H54 (cell line): ENCODE measurements at places on chromosomes 3 and 15.

DNA sequence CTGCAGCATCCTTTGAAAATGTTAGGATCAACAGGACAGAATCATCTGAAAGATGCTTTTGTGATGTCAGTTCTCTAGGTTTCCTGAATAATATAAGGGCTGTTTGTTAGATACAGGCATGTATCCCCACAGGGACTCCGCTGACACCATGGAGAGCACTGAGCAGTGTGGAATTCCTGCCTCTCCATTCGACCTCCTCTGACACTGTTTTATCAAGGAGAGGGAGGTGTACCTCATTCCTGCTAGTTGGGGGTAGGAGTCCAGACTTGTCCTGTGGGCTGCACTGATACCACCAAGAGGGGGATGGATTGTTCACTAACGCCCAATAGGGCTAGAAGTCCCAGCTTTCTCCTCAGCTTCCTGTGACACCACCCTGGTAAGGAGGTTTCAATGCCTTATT lies 46.6 kb downstream of the LARS2 start:
- no peak for DNase-seq

- DNase-seq: peak; percentile 51
Measured at GRCh38 chr15:90320062-90320884, 31.8 kb upstream of the ZNF774 start.

DNA sequence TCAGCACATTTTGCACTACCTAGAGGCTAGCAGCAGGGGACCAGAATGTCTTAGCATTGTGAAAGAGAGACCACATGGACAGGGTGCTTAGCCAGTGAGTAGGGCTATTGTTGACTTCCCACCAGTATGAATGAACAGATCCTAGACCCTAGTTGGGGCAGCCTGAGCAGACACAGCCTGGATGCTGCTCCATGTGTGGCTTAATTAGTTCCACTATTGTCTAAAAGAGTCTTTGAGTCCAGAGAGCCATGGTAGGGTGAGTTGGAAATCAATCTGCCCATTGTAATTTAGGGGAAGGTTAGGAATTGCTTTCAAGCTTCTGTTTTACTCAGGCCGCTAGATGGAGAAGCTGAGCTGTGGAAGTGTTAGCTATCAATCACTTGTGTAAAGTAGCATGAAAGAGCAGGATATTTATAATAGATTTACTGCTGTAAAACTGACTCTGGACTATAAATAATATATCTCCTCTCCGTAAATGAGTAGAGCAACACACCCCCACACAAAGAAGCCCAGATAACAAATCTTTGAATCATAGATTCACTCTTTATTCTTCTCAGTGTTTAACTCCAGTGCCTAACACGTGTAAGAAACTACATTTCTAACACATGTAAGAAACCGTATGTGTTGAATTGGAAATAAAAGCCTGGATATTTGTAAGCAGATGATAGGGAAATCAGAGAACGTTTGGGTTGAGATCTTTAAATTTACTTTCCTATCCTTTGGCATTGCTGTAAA lies 4.1 kb upstream of the GCSAM start:
- DNase-seq: no peak

DNA sequence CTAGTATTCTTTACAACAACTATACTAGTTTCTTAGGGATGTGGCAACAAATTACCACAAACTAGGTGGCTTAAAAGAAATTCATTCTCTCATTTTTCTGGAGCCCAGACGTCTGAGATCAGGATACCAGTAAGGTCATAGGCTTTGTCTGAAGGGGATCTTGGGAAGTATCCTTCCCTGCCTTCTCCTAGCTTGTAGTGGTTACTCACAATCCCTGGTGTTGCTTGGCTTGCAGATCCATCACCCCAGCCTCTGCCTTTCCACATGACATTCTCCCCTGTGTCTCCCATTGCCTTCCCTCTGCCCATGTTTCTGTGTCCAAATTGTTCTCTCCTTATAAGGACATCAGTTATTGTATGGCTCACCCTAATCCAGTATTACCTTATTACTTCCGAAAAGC lies 24.3 kb upstream of the CLDN1 start:
- DNase-seq: no peak

DNA sequence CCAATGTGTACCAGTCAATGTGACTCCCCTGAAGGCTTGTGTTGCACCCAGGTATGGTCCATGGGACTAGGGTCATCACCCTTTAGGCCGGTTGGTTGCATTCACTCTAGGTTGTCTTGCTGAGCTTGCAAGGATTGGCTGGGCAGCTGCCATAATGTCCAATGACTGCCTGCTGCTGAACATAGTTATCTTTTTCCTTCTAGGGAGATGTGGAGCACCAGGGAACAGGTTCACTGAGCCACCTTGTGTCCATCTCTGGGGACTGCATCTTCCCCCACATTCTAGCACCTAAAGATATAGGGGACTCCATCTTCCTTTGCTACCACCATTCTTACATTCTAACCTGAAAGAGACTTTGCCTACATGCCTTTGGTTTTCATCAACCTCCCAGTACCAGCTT lies 580.4 kb upstream of the TBL1XR1 start:
- no peak for DNase-seq

- DNase-seq: no peak
Measured at GRCh38 chr3:151974067-151974466, 100.6 kb downstream of the SUCNR1 start.

GRCh38 chr3:71162221-71162620 lies 421.3 kb downstream of the FOXP1 start:
- DNase-seq: no peak

GRCh38 chr3:81274671-81275070 lies 486.8 kb downstream of the GBE1 start:
- DNase-seq: no peak
